PC-3 (cell line): ENCODE measurements at places on chromosomes 2 and 18. TPM values are rescaled to one million over a fixed set of nuclear protein-coding genes. Genes with fewer than 3 reads are reported as not detected.

- no peak overlapping the region for H3K27ac ChIP-seq
- peaks cover 10% of the 10 kb centered on the region for H3K4me1 ChIP-seq
- no peaks in the 10 kb centered on the region for H3K27me3 ChIP-seq
- no peak for DNase-seq
- no peaks in the 10 kb centered on the region for H3K36me3 ChIP-seq
- H3K4me3 ChIP-seq = no peak overlapping the region
Observed at GRCh38 chr2:24482972-24483300, 8.1 kb upstream of the NCOA1 start.

GRCh38 chr18:65769652-65770051 lies 18.8 kb downstream of the CDH7 start:
- peak; percentile 48 for DNase-seq
- no peak overlapping the region for H3K4me3 ChIP-seq
- no peaks in the 10 kb centered on the region for H3K27me3 ChIP-seq
- H3K36me3 ChIP-seq = no peaks in the 10 kb centered on the region
- H3K27ac ChIP-seq = peak overlapping the region; percentile 74
- H3K4me1 ChIP-seq = peaks cover 32% of the 10 kb centered on the region

GRCh38 chr18:67417864-67418523 lies 98.5 kb downstream of the DSEL start:
- no peaks in the 10 kb centered on the region for H3K27me3 ChIP-seq
- no peaks in the 10 kb centered on the region for H3K36me3 ChIP-seq
- H3K4me3 ChIP-seq = peak overlapping the region; percentile 61
- peak; percentile 59 for DNase-seq

- H3K4me1 ChIP-seq = 0 out of 2 replicates have a peak, but pooled peaks cover 10% of the 10 kb centered on the region
- H3K4me3 ChIP-seq = no peak overlapping the region
- no peaks in the 10 kb centered on the region for H3K36me3 ChIP-seq
- DNase-seq = no peak
- no peaks in the 10 kb centered on the region for H3K27me3 ChIP-seq
Observed at GRCh38 chr2:127082974-127083373, 24.0 kb downstream of the BIN1 start.

DNA sequence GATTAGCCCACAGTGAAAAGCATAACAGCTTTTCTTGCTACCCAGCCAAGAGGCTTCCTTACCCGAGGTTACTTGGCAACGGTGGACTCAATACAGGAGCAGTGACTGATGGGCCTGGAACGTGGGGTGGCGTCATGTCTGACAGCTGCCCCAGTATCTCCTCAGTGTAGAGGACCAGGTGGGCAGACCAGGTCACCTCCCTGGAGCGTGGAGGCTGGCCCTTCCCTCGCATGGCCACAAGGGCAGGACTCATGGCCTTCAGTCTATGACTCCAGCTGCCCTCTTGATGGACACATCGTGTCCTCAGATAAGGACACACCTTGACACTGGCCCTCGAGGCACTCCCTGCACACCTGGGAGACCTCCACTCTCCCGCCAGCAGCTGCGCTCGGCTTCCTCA lies 6.4 kb downstream of the ASPRV1 start:
- no peak overlapping the region for H3K27ac ChIP-seq
- H3K36me3 ChIP-seq = no peaks in the 10 kb centered on the region
- H3K4me3 ChIP-seq = no peak overlapping the region
- DNase-seq = no peak
- H3K4me1 ChIP-seq = no peaks in the 10 kb centered on the region

DNA sequence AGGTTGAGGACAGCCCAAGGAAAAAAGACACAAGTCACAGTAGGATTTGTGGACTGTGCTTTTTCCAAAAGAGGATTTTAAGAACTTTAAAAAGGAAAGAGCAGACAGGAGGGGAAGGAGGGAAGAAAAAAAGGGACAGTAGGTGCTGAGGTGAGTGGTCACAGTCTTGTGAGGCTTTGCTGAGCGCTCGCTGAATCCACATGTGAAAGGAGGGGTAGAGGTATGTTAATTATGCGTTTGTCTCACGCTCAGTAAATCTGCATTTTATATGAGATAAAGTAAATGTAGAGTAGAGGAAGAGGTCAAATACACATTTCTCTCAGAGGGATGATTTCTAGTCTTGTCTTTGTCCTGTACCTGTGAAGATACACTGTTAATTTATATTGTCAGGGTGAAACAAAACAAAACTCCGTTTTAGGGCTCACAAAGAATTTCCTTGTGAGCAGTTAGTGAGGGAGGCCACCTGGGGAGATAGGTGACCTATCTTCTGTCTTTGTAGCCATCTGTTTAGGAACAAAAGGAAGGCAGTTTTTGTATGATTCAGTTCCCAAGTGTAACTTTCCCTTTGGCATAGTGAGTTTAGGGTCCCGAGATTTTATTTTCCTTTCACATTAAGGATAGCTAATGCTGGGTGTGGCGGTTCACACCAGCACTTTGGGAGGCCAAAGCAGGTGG lies 25.3 kb downstream of the GNAL start:
- peaks cover 69% of the 10 kb centered on the region for H3K27me3 ChIP-seq
- no peaks in the 10 kb centered on the region for H3K36me3 ChIP-seq
- no peak overlapping the region for H3K27ac ChIP-seq
- no peaks in the 10 kb centered on the region for H3K4me1 ChIP-seq

GRCh38 chr2:18900691-18901141 lies 311.3 kb upstream of the NT5C1B start:
- H3K4me3 ChIP-seq = no peak overlapping the region
- no peaks in the 10 kb centered on the region for H3K4me1 ChIP-seq
- no peak for DNase-seq
- H3K27me3 ChIP-seq = no peaks in the 10 kb centered on the region
- no peaks in the 10 kb centered on the region for H3K36me3 ChIP-seq

DNA sequence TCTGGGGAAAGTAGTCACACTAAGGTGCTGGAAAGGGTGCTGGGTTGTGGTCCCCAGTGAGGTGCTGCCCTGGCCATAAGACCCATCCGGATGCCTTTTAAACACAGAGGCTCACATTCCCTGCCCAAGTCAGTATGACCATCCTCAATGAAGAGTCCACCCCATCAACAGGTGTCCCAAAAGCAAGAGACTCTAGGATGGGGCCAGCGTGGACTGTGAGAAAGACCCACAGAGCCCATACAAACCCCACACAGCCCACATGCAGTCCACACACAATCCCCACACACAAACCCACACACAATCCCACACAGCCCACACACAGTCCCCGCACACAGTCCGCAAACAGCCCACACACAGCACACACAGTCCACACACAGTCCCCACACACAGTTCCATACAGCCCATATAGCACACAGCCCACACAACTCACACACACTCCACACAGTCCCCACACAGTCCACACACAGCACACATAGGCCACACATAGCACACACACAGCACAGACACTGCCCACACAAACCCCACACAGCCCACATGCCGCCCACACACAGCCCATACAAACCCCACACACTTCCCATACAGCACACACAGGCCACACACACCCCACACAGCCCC lies 241.4 kb upstream of the SALL3 start:
- H3K4me1 ChIP-seq = no peaks in the 10 kb centered on the region
- H3K27ac ChIP-seq = no peak overlapping the region
- no peak overlapping the region for H3K4me3 ChIP-seq

DNA sequence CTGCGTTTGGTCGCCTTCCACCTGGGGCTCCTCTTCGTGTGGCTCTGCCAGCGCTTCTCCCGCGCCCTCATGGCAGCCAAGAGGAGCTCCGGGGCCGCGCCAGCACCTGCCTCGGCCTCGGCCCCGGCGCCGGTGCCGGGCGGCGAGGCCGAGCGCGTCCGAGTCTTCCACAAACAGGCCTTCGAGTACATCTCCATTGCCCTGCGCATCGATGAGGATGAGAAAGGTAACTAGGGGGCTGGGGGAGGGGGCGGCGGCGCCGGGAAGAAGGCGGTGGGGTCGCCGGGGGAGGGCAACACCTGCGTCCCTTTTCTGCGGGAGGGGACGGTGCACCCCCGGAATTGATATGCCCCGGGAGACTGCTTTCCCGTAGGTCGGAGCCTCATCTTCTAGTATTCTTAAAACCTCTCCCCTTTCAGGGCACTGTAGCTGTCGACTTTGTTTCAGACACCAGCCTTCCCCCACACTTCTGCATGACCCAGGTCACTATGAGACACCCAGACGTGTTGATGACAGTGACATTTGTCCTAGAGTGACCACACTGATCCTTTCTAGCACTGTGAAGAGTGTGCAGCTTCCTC lies 755 bp downstream of the SPAST start:
- H3K27me3 ChIP-seq = no peaks in the 10 kb centered on the region
- H3K27ac ChIP-seq = peak overlapping the region; percentile 48; the same call in 1 of the 2 replicates
- no peak for DNase-seq
- H3K4me1 ChIP-seq = peaks cover 19% of the 10 kb centered on the region

DNA sequence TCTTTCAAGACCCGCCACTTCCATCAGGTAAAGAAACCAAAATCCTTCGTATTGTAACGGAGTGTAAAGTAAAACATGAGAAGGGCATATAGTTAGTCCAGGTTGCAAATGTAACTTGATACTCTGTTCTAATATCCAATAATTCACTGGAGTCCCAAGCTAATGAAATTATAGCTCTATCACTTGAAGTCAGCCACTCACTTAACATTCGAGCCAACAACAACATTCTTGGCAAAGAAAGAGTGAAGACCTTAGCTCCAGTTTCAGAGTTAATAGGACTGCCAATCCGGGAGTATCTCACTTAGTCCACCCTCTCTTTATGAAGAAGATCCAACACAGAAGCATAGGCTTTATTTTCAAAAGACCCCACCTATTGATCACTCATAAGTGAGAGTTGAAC lies 298.0 kb upstream of the SOX11 start:
- DNase-seq = peak; percentile 5
- no peaks in the 10 kb centered on the region for H3K27me3 ChIP-seq
- no peak overlapping the region for H3K4me3 ChIP-seq
- H3K4me1 ChIP-seq = no peaks in the 10 kb centered on the region
- no peak overlapping the region for H3K27ac ChIP-seq

DNA sequence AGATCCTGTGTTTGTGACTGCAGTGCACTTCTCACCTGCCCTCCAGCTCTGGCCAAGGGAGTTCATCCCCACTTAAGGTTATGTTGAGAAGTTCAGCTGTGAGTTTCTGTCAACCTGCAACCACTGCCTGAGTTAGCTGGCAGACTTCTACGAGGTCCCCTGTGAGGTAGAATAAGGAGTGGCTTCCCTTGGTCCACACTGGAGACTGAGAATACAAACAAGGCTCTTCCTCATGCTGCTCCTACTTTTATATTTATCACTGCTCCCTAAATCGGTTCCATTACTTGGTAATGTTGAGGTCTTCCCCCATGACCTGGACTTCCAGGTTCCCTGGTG lies 353.2 kb upstream of the CWC22 start:
- H3K4me3 ChIP-seq = no peak overlapping the region
- DNase-seq = no peak
- H3K27me3 ChIP-seq = no peaks in the 10 kb centered on the region
- no peak overlapping the region for H3K27ac ChIP-seq
- peaks cover 6% of the 10 kb centered on the region for H3K4me1 ChIP-seq
- no peaks in the 10 kb centered on the region for H3K36me3 ChIP-seq

DNA sequence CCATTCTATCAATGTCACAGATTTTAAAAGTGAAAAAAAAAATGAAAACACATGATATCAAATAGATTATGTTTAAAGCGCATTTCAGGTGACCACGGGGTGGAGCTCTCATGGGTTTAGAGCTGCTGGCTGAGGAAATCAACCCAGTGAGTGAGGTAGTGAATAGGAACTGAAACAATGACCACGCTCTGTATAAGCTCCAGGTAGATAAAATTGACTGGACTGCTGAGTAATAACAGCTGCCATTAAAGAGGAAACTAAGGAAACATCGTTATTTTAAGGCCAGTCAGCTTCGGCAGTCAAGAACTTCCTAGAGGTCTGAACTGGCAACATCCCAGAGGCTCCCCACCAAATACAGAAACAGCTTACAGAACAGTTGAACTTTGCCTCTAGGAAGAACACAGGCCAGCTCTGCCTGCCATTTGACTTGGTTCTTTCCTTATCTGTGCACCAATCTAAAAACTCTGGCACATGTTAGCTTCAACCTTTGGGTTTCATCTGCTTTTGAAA lies 185.9 kb downstream of the PDE1A start:
- H3K4me1 ChIP-seq = peaks cover 9% of the 10 kb centered on the region
- no peak overlapping the region for H3K27ac ChIP-seq
- DNase-seq = peak; percentile 43
- H3K36me3 ChIP-seq = no peaks in the 10 kb centered on the region
- H3K27me3 ChIP-seq = no peaks in the 10 kb centered on the region

DNA sequence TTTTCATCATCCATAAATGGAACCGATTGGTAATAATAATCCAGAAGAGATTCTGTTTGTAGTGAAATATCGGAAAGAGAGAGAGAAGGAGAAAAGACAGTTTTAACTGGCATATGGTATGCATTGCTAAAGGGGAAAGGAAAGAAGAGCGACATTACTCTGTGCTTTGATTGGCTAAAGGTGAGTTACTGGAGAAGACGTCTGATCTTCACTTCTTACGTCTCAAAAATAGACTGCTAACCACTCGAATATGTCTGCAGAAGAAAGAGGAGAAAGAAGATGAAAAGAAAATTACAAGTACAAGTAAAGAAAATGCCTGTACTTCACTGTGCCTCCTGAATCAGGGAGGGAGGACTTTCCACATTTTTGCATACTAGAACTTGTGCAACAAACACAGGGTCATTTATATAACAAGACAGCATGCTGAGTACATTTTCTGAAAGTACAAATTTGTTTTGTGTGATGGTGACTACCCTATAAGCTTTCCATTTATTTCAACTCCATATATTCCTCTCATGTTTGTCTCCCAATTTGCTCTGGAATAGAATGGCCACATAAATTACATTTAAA lies 787.2 kb downstream of the RNF144A start:
- H3K27ac ChIP-seq = no peak overlapping the region
- no peaks in the 10 kb centered on the region for H3K36me3 ChIP-seq
- no peaks in the 10 kb centered on the region for H3K27me3 ChIP-seq
- H3K4me3 ChIP-seq = no peak overlapping the region

GRCh38 chr2:111168528-111169239 lies 48.0 kb downstream of the BCL2L11 start:
- H3K27ac ChIP-seq = peak overlapping the region; percentile 43
- no peak overlapping the region for H3K4me3 ChIP-seq
- DNase-seq = peak; percentile 94
- peaks cover 31% of the 10 kb centered on the region for H3K4me1 ChIP-seq

DNA sequence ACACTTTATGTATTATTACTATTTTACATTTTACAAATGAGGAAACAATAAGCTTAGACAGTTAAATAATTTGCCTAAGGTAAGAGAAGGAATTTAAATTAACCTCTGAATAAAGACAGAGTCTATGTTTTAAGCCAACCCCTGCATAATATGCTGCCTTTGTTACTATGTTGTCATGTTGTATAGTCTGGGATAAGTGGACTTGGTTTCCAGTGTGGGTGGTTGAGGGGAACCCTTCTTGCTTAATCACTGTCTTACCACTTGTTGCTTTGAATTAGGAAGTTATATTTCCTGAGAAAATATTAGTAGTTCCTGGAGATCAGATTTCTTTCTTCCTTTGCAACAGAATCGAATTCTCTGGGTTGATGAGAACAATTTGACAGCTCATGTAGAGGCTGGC lies 52.6 kb downstream of the AGPS start:
- DNase-seq = no peak
- no peaks in the 10 kb centered on the region for H3K27me3 ChIP-seq
- no peak overlapping the region for H3K4me3 ChIP-seq
- H3K36me3 ChIP-seq = peaks cover 23% of the 10 kb centered on the region; the same call in 1 of the 2 replicates
- H3K27ac ChIP-seq = no peak overlapping the region

PAX3 gene
- not detected in 2 replicates for total RNA-seq

FHOD3 gene
- 18.1 and 32.2 TPM in 2 replicates for total RNA-seq

UGT1A5 gene
- not detected in 2 replicates for total RNA-seq

SCYGR7 gene
- total RNA-seq = not detected in 2 replicates

IL37 gene
- total RNA-seq = 1.6 and 2.6 TPM in 2 replicates

CDK15 gene
- 2.4 TPM in 1 of 2 replicates, not detected in the other for total RNA-seq

GBX2 gene
- 30.5 and 40.5 TPM in 2 replicates for total RNA-seq
